Stimulated activated CD8-positive, alpha-beta memory T cell treated with anti-CD3 and anti-CD28 coated beads, Interleukin-15, amount 100 ng/mL, for 24 hours (primary cell): ENCODE measurements at places on chromosomes 5 and 9.

GRCh38 chr5:146321571-146321970 is 17.1 kb upstream of the POU4F3 start:
- no peak for DNase-seq

GRCh38 chr5:113243349-113243664 is 191.5 kb downstream of the TSSK1B start:
- no peak for DNase-seq

GRCh38 chr5:122121479-122122465 is 7.6 kb upstream of the ZNF474 start:
- no peak for DNase-seq

DNA sequence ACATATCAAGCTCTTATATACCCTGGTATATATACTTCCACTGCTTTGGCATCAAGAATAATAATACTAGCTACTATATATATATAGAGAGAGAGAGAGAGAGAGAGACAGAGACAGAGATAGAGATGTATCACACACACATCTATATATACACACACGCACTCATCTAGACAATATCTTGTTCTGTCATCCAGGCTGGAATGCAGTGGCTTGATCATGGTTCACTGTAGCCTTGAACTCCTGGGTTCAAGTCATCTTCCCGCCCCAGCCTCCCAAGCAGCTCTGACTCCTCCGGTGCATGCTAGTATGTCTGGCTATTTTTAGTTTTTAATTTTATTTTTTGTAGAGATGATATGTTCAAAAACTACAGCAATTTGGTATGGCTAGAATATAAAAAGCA is 22.5 kb downstream of the ANKHD1 start:
- DNase-seq, result no peak

- no peak for DNase-seq
These were observed 360.2 kb downstream of the DEPDC1B start for GRCh38 chr5:60339691-60340201.

DNA sequence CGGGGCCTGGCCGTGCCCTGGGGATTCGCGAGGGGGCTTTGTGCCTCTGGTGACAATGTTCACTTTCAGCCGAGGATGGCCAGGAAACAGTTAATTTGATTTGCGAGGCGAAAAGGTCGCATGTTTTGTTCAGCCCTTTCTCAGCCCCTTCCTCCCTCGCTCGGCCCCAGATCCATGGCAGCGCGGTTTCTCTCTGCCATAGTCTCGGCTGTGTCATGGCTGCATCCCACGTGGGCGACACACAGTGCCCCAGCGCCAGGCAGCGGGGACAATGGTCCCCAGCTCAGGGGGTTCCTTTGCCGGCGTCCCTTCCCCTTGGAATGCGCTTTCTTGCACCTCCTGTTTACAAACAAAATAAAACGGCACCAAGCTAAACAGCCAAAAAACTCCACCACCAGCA is 370.3 kb upstream of the IRX2 start:
- DNase-seq, result no peak

- no peak for DNase-seq
These were observed 336.7 kb downstream of the FAM170A start for GRCh38 chr5:119966028-119966427.

DNA sequence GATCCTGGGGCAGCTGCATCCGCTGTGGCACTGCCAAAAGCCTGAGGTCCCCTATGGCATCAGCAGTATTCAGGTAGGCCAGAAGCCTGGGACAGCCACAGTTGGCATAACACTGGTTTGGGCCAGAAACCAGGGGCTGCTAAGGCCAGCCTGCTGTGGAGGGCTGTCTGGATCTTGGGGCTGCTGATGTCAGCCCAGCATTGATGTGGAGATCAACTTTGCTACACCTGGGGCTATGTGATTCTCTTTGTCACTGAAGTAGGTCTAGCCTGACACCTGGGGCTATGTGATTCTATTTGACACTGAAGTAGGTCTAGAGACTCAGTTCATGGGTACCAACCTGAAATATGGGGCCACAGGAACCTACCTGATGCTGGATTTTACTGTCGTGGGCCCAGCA is 411.5 kb downstream of the RASEF start:
- no peak for DNase-seq

GRCh38 chr5:34001241-34001841 is 6.5 kb downstream of the AMACR start:
- DNase-seq, result no peak

DNA sequence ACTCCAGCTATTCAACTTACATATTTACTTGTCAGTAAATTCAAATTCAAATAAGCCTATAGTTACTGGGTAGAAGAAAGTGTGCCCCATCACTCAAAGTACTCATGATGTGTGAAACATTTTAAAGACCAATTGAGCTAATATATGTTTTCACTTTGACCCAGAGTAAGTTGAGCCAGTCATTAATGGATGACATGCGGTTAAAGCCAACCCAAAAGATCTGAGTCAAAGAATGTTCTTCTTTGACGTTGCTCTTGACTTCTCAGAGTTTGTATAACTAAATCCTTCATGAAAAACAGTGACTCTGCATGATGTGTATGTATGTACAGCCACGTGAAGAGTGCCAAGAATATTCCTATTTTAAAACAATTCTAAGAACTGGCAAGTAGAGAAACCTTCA is 237.4 kb downstream of the NR2F1-AS1 start:
- no peak for DNase-seq

- no peak for DNase-seq
These were observed 25.7 kb downstream of the PCDHGC5 start for GRCh38 chr5:141514330-141515133.
